ENCODE measurements at places on chromosomes 4 and X.

DNA sequence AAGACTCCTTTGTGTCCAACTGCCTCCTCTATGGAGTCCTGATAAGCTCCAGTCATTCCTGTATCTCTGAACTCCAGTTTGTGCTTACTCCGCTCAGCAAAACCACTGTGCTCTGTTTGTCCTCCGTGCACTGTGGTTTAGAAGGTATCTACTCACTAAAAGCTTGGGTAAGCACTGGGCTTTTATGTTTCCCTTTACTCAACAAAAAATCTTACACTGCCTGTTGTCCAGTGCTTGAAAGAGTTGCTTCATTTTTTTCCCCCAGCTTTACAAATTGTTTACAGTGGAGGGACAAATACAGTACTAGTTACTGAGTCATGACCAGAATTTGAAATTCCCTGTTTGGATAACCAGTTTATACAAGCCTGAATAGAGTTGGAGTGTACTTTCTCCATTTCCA is 545.3 kb upstream of the FAT1 start:
- no peak for DNase-seq

GRCh38 chrX:136219893-136220292 is 31.3 kb downstream of the MAP7D3 start:
- DNase-seq, result no peak

- no peak for DNase-seq
Observed at GRCh38 chrX:15438332-15438731, 54.1 kb upstream of the VEGFD start.

GRCh38 chrX:102338162-102338561 is 91.2 kb downstream of the NXF2 start:
- DNase-seq, result no peak

- no peak for DNase-seq
Observed at GRCh38 chr4:83212041-83212851, 72.4 kb downstream of the COQ2 start.

DNA sequence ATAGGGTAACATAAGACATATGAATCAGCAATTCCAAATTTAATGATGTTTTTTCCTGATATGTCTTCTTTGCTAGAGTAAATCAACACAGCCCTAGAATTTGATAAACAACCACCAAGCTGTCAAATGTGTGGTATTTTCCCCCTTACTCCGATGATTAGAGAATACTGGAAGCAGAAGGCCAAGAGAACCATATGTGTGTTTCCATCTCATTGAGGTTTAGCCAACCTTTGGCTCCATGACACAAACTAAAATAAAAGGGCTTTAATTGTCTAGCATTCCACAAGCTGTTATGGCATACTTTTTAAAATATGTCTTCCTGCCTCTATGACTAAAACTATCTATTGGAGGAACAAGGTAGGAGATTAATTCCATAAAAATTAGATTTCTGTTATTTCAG is 1222.4 kb upstream of the AGA start:
- DNase-seq, result no peak

- peak; percentile 61 for DNase-seq
Observed at GRCh38 chrX:25083661-25084060, 67.9 kb upstream of the ARX start.

Data from RKO (cell line).